ENCODE measurements at places on chromosomes 11 and 22. TPM values are rescaled to one million over a fixed set of nuclear protein-coding genes. Genes with fewer than 3 reads are reported as not detected.
A peak's percentile ranks its signal among the peaks of the same experiment; 100 is the strongest.

DNA sequence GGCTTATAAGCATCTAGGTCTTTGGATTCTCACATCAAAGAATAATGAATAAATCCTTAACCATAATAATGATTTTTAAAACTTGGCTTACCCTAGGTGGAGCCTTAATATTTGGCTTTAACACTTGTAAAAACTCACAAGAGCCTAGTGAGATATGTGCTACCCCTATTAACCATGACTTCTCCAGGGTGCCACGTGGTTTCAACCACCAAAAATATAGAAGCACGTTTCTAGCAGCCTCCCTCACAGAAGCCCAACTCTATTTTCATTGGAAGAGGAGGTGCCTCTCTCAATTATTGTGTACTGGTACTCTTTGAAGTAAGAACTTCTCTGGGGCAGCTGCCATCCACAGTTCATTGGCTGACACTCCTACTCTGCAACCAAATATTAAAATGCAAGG is 46.5 kb upstream of the GDPD4 start:
- peaks cover 3% of the 10 kb centered on the region for H3K36me3 ChIP-seq
- no peak overlapping the region for H3K4me3 ChIP-seq
- no peaks in the 10 kb centered on the region for H3K27me3 ChIP-seq
- no peak overlapping the region for H3K27ac ChIP-seq

GRCh38 chr11:107042748-107043147 is 24.5 kb upstream of the GUCY1A2 start:
- no peak overlapping the region for H3K27ac ChIP-seq
- H3K27me3 ChIP-seq, result no peaks in the 10 kb centered on the region
- DNase-seq, result no peak
- no peaks in the 10 kb centered on the region for H3K36me3 ChIP-seq
- H3K4me1 ChIP-seq, result no peaks in the 10 kb centered on the region
- no peak overlapping the region for H3K4me3 ChIP-seq

Gene CARD16
- 10.5 TPM for total RNA-seq

DNA sequence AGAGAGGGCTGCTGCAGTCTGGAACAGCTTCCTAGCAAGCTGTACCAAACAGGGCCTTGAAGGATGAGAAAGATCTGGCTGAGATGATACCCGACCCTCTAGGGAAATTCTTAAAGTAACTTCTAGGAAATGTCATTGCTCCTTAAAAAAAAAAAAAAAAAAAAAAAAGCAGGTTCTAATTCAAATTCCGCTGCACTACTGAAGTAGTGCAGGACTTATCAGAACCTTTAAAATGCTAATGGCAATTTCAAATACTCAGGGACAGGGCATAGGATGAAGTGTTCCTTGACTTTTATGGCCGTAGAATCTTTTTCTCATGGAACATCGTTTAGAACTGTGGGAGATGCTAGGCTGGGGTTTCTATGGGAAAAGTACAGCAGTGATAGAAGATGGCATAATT is 13.1 kb downstream of the MIAT start:
- H3K27me3 ChIP-seq, result no peaks in the 10 kb centered on the region
- H3K4me1 ChIP-seq, result peaks cover 69% of the 10 kb centered on the region
- peak overlapping the region; percentile 100 for H3K27ac ChIP-seq
- DNase-seq, result no peak
- H3K36me3 ChIP-seq, result peaks cover 28% of the 10 kb centered on the region
- H3K4me3 ChIP-seq, result peak overlapping the region; percentile 94

GRCh38 chr22:41469218-41469851 is 418 bp downstream of the ACO2 start:
- DNase-seq, result no peak
- H3K27ac ChIP-seq, result peak overlapping the region; percentile 99
- H3K4me1 ChIP-seq, result peaks cover 53% of the 10 kb centered on the region
- no peaks in the 10 kb centered on the region for H3K27me3 ChIP-seq

DNA sequence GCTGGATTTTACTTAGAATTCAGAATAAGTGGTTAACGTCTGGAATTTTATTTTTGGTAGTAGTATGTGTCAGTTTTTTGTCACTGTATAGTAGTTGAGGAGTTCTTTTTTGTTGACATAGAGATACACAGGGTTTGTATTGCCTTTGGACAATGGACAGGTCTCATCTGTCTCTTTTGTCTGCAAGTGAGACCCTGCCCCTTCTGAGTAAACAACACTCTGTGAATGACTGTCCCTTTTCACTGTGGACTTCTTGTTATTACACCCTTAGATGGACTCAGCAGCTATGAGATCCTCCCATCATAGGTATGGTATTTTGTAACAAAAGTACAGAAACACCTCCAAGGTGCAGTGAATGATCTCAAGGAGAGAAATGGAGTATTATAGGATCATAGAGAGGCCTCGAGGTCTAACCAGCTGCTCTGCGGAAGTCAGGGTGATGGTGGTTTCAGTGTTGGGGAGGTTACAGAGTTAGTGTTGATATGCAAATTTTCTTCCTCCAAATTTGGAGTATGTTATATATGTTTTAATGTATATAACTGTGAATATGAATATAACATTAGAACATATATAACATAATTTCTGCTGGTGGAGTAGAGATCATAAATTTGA is 7.8 kb downstream of the PPP6R3 start:
- no peaks in the 10 kb centered on the region for H3K27me3 ChIP-seq
- H3K27ac ChIP-seq, result peak overlapping the region; percentile 74
- DNase-seq, result no peak
- peak overlapping the region; percentile 31 for H3K4me3 ChIP-seq

DNA sequence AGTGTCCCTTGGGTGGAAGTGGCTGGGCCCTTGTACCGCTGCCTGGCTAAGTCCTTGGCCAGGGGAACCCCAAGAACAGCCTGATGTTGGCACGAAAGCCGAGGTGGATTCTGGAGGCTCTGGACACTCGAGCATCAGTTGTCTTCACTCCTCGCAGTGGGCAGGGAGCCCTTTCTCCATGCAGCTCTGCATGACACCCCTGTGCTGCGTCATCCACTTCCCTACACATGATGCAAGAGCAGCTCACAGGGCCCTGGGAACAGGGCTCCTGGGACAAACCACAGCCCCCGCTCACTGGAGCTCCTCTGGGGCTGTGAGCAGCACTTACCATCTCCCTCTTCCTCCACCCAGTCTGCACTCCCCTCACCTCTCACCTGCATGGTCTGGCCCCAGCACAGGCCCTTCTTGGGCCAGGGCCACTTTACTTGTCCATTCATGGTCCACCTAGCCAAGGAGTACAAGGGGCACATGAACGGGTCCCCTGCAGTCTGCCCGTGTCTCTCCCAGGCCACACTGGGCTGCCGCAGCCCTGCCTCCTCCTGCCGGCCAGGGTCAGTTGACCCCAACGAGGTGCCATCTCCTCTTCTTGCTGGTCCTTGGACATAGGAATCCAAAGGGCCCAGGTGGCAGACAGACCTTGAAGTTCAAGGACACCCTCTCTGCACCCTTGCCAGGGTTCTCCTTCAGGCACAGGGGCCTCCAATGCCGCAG is 66.5 kb downstream of the IGF2 start:
- no peaks in the 10 kb centered on the region for H3K36me3 ChIP-seq
- no peak overlapping the region for H3K27ac ChIP-seq
- peaks cover 15% of the 10 kb centered on the region for H3K4me1 ChIP-seq
- H3K4me3 ChIP-seq, result no peak overlapping the region
- DNase-seq, result no peak

Gene APLNR
- not detected for total RNA-seq

Gene CASP5
- not detected for total RNA-seq

Gene FXYD6
- 0.26 TPM for total RNA-seq

GRCh38 chr11:47396049-47396320 is 12.4 kb upstream of the SLC39A13 start:
- peak overlapping the region; percentile 82 for H3K27ac ChIP-seq
- no peak for DNase-seq
- H3K4me1 ChIP-seq, result peaks cover 25% of the 10 kb centered on the region
- no peaks in the 10 kb centered on the region for H3K36me3 ChIP-seq

DNA sequence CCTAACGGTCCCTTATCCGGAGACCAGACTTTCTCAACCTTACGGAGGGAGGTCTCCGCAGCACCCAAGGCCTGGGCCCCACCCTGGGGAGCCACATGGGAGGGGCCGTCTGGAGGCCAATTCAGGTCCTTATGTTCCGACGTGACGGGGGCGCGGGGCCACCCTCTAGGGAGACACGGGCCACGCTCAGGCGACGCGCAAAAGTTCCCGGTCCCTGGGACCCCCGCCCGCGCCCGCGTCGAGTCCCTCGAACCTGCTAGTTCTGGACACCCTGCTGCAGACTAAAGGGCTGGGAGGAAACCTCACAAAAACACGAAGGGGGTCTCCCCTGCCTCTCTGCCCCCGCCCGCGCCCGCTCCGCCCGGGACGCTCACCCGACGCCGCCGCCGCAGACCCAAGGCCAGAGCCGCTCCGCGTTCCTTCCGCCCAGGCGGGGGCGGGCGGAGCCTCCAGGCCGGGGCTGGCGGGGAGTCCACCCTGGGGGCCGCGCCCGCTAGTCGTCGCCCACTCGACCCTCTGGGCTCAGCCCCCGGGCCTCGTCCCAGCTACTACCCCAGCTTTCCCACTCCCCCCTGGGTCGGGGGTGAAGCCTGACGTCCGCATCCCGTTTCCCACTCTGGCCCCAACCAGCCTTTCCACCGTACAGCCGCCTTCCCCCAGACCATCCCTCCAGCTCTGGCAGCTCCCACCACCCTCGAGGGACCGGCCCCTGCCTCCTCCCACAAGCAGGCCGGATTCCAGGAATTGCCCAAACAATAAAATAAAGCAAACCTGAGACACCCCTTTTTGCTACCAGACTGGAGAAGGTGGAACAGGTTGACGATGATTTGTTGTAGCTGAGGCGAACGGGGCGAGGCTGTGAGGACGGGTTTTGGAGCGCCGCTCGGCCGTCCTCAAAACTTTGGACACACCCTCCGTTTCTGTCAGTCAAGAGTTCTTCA is 2.7 kb downstream of the RNH1 start:
- H3K27ac ChIP-seq, result no peak overlapping the region
- H3K4me3 ChIP-seq, result peak overlapping the region; percentile 97
- peaks cover 12% of the 10 kb centered on the region for H3K36me3 ChIP-seq

GRCh38 chr11:118318124-118318523 is 13.6 kb downstream of the CD3E start:
- H3K27ac ChIP-seq, result peak overlapping the region; percentile 49
- peaks cover 79% of the 10 kb centered on the region for H3K4me1 ChIP-seq
- H3K36me3 ChIP-seq, result peaks cover 35% of the 10 kb centered on the region
- DNase-seq, result no peak

- DNase-seq, result no peak
- H3K36me3 ChIP-seq, result peaks cover 10% of the 10 kb centered on the region
- H3K27me3 ChIP-seq, result no peaks in the 10 kb centered on the region
- H3K4me1 ChIP-seq, result no peaks in the 10 kb centered on the region
Measured at GRCh38 chr11:7637447-7638157, 35.7 kb downstream of the CYB5R2 start.

DNA sequence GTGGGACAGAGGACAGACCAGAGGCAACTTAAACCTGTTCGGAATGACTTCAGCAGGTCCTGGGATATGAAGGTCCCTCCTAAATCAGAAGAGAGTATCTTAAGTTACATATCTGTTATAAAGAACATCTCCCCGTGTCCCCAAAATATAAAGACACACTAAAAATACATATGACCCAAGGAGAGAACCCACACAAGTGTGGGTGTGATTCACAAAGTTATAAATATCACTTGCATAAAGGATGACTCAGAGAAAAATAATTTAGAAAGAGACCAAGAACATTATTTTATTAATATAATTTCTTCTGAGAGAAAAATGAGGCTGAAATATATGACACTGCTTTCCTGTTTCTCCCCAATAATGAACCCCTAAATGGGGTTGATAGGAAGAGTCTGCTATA is 14.2 kb downstream of the OR5B21 start:
- no peaks in the 10 kb centered on the region for H3K27me3 ChIP-seq
- H3K4me3 ChIP-seq, result no peak overlapping the region
- no peak for DNase-seq
- no peak overlapping the region for H3K27ac ChIP-seq
- H3K36me3 ChIP-seq, result peaks cover 2% of the 10 kb centered on the region
- peaks cover 12% of the 10 kb centered on the region for H3K4me1 ChIP-seq

GRCh38 chr11:112962579-112963367 is 1.6 kb downstream of the NCAM1 start:
- H3K27me3 ChIP-seq, result peaks cover 56% of the 10 kb centered on the region
- H3K4me1 ChIP-seq, result peaks cover 13% of the 10 kb centered on the region
- no peaks in the 10 kb centered on the region for H3K36me3 ChIP-seq
- peak overlapping the region; percentile 40 for H3K4me3 ChIP-seq
- DNase-seq, result peak; percentile 9

Gene DAGLA
- total RNA-seq, result 0.15 TPM

Gene MMP8
- not detected for total RNA-seq

DNA sequence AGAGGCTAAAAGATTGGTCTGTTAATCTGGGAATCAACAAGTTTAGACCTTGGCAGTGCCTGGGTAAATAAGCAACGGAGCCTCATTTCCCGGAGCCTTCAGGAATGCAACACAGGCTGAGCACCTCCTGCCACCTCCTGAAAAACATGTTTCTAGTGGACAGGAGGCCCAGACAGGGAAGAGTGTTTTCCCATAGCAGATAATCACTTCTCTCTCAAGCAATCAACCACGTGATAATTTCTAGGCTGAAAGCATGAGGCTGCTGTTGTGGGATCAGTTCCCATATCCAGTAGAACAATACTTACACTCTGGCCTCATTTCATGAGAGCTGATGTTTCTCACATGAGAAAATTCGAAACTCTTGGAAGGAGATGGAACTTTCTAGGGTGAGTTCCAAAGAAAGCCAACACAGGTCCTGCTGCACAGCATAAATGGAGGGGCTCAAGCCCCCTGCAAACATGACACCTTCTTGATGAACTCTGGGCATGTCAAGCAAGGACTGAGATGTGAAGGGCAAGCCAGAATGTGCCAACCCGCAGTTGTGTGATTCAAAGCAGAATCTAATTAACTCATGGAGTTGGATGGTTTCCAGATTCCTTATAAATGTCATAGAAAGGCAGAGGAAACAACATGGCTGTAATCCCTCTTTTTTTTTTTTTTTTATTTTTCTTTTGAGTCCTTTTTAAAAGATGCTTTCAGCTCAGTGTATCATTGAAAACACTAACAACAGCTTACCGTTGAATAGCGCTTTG is 228.5 kb upstream of the SESN3 start:
- DNase-seq, result no peak
- no peak overlapping the region for H3K27ac ChIP-seq
- no peaks in the 10 kb centered on the region for H3K4me1 ChIP-seq
- H3K27me3 ChIP-seq, result no peaks in the 10 kb centered on the region

DNA sequence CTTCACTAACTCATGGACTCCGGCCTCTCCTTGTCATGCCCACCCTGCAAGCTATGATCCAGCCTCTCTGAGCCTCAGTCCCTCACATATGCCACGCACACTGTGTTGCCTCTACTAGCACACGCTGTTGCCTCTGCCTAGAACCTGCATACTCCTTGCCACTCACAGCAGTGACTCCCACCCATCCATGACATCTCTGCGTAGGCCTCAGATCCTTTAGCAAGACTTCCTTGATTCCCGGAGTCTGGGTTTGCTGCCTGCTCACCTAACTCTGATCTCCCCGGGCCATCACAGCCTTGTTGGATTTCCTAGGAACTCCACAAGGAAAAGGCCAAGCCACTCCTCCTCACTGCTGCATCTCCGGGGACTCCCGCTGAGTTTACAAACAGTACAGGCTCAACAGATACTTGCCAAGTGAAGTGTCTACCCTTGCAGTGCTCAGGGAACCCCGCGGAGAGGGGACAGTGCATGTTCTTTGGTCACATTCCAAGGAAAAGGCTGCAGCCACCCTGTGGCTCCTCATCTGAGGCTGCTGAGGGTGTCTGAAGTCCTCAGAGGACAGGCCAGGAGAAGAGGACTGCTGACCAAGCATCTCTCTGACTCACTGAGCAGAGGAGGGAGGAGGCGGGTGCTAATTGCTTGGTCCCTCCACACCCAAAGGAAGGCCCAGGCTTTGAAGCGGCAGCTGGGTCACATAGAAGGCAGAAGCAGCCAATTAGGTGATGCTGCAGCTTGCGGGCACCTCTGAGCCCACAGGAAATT is 42.4 kb upstream of the NAV2 start:
- DNase-seq, result no peak
- no peak overlapping the region for H3K4me3 ChIP-seq
- H3K36me3 ChIP-seq, result no peaks in the 10 kb centered on the region
